ENCODE measurements at places on chromosomes 5 and 9.

- DNase-seq: no peak
Measured at GRCh38 chr5:177432143-177432838, 5.8 kb downstream of the GRK6 start.

DNA sequence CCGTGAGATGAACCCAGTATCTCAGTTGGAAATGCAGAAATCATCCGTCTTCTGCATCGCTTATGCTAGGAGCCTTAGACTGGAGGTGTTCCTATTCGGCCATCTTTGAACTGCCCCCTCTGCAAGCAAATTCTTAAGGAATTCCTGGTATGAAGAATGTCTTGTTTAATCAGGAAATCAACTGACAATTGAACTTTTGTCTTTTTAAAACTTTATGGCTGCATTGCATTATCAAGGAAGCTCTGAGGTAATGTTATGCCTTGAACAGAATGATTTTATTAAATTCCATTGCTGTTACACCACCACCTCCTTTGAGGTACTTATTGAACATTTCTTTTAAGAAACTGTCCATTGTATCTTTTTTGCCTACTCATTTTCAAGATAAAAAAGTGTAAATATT lies 1915.7 kb upstream of the CDH9 start:
- no peak for DNase-seq

- DNase-seq: no peak
Measured at GRCh38 chr5:77841616-77842015, 65.5 kb upstream of the TBCA start.

- no peak for DNase-seq
Measured at GRCh38 chr9:90787771-90788460, 13.7 kb upstream of the SYK start.

DNA sequence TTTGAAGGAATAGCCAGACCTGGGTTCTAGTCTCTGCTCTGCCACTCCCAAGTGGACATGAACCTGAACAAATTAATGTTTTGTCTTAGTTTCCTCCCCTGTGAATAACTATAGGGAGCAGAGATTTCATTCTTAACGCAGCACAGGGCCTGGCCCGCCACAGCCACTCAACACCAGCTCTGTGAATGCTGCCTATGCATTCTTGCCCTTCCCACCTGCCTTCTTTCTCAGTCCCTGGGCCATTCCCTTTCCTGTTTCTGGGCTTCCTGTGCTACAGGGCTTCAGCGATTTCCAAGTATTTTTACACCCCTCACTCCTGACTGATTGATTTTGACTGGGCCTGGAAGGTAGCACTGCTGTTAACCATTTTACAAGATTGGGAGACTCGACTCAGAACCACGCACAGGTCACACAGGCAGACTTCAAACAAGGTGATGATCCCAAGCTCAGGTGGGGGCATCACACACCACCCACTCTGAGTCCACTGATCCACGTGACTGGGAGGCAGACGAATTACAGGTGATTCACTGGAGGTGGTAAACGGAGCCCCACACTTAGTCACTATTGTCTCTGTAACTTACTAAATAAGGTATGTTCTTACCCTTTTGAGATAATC lies 21.4 kb downstream of the PTPN3 start:
- no peak for DNase-seq

- DNase-seq: no peak
Measured at GRCh38 chr9:84513473-84513872, 156.1 kb upstream of the NTRK2 start.

DNA sequence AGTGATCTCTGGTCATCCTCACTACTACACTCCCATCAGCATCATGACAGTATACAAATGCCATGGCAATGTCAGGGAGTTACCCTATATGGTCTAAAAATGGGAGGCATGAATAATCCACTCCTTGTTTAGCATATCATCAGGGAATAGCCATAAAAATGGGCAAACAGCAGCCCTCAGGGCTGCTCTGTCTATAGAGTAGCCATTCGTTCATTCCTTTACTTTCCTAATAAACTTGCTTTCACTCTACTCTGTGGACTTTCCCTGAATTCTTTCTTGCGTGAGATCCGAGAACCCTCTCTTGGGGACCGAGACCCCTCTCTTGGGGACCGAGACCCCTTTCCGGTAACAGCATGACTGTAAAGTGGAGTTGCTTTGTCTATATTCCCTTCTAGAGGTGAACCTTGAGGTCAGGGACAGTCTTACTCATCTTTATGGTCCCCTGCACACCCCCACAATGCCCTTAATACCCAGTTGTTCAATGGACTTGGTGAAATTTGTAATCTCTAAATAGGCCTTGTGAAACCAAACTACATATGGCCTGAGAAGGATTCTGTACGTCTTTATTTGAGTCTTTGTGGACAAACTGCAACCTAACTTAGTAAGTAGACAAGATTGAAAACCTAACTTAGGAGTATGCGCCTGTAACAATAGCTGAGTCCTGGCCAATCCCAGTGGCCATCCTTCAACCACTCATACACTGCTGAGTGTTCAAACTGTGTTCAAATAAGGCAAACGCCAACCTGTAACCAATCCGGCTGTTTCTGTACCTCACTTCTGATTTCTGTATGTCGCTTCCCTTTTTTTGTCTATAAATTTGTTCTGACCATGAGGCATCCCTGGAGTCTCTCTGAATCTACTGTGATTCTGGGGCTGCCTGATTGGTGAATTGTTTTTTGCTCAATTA lies 32.3 kb upstream of the UBTD2 start:
- DNase-seq: no peak

DNA sequence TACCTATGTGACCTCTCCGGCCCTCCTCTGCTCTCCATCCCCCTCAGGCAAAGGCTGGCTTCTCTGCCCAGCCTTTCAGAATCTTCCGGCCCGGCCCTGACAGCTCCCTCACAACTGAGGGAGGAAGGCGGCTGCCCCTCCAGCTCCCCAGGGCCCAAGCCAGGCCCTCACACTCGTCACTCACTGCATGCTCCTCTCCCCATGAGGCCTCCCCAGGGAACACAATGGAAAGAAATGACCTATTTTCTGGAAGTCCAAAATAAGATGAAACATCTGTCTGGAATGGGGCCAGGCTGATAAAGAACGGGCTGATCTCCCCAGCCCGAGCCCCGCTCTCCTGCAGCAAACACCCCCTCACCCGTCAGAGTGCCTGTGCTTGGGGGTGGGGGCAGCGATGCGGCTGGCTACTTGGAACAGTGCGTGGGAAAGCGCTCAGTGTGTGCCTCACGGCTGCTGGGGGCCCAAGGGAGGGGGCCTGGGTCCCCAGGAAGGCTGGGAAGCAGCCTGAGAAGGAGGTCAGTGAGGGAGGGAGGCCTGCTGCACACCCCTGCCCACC lies 11.3 kb downstream of the PDGFRB start:
- no peak for DNase-seq

GRCh38 chr5:27810458-27810857 lies 772.1 kb upstream of the CDH9 start:
- no peak for DNase-seq

- no peak for DNase-seq
Measured at GRCh38 chr9:99713838-99714306, 107.8 kb upstream of the NR4A3 start.

DNA sequence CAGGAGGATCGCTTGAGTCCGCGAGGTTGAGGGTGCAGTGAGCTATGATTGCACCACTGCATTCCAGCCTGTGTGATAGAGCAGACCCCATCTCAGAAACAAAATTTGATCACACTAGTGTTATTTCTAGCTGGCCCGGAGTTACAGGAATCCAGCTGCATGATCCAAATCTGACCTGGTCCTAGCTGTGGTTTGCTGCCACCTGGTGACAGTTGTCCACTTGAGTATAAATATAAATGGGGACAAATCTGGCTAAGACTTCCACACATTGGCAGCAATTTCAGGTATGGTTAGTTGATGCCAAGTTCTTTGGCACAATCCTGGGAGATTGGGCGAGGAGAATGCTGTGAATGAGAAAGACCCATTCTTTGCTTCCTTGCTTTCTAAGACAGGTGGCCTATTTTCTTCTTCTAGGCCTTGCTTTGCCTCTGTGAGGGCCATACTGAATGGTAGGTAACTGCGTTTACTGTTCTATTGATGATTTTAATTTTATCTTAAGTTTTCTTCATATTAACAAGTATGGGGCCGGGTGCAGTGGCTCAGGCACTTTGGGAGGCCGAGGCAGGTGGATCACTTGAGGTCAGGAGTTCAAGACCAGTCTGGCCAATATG lies 35.4 kb downstream of the UBE2R2 start:
- no peak for DNase-seq

DNA sequence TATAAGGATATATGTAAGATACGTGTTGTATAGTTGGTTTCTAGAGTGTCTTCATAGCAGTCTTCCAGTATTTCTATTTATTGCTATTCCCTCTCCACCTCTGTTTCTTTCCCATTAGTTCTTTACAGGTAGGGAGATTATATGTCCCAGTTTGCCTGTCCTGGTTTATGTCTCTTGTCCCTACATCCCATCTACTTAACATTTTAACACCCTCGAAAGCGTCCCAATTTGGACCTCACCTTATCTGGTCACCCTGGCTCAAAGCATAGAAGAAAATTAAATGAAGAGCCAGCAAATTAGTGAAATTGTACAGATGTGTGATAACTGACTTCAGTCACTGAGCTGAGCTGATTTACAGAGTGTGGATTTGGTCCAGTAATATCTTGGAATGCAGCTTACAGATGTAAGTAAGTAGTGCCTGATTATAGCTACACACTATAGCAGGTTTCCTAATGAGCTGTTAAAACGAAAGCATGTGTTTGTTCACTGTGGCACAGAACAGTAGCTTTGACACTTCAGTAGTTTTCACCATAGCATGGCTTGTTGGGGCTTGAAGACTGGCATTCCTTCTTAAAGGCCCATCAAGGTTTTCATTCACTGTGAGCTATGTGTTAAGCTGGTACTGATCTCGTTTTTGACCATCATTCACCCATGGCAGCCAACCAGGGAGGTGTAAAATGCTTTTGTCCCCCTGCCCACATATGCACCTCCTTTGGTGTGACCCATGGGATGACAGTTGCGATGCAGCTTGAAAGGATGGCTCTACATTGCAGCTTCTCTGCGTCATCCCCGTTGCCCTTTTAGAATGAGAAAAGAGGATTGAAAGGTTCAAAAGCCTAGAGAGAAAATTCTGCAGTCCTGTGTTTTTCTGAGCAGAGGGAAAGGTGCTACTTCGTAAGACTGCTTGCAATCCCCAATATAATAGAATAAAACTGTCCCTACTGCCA lies 192.1 kb upstream of the DMRT1 start:
- no peak for DNase-seq

- DNase-seq: no peak
Measured at GRCh38 chr9:73573235-73573634, 421.6 kb downstream of the ANXA1 start.

GRCh38 chr5:32583582-32584232 lies 1.6 kb upstream of the SUB1 start:
- DNase-seq: no peak

- DNase-seq: no peak
Measured at GRCh38 chr5:135065306-135066265, 31.6 kb upstream of the PITX1 start.

DNA sequence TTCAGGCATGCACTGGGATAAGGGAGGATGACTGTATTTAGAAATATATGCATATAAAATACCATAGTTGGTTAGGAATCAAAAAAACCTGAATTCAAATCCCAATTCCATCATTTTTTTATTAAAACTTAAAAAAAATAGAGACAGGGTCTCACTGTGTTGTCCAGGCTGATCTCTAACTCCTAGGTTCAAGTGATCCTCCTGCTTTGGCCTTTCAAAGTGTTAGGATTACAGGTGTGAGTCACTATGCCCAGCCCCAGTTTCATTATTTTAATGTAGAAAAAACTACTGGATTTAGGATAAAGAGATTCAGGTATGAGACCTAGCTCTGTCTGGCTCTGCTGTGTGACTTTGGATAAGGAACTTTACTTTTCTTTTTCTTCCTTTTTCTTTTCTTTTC lies 3.3 kb upstream of the LARP1 start:
- DNase-seq: no peak

GRCh38 chr5:425714-426113 lies 17.3 kb upstream of the EXOC3 start:
- no peak for DNase-seq

GRCh38 chr5:135076051-135076491 lies 42.0 kb upstream of the PITX1 start:
- DNase-seq: no peak

GRCh38 chr5:102794677-102795331 lies 39.7 kb downstream of the PAM start:
- DNase-seq: no peak

- no peak for DNase-seq
Measured at GRCh38 chr5:10611290-10611689, 47.4 kb downstream of the ANKRD33B start.

DNA sequence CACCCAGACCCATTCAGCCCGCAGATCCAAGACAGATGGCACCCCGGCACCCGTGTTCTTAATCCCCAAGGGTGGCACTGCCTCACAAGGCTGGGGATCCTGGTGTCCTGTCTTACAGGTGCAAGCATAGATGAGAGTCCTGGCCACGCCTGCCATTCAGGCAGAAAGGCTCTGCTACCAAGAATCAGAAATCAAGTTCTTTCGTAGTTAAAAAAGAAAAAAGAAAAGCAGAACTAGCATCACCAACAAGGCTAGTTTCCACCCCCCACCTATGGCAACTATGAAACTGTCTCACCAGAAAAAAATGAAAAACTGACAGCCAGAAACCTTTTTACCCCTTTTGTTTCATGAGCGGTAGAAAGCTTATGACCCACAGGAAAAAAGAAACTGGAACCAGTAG lies 170.4 kb downstream of the SYK start:
- DNase-seq: no peak

- peak; percentile 8 for DNase-seq
Measured at GRCh38 chr5:94469894-94470329, 148.5 kb downstream of the KIAA0825 start.

DNA sequence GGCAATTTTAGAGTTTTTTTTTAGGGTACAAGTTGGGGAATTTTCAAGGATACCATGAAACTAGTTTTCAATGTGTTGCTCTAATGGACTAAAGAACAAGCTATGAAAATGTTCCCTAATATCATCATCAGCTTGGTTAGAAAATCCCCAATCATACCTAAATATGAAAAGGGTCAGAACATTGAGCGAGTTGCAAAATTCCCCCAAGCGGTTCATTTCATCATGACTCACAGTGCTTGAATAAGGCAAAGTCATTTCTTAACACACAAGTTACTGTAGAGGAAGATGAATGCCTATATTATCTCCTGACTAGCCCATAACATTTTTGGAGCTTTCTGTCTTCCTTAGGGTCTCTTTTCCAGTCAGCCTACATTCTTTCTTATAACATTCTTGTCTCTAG lies 62.7 kb downstream of the ST8SIA4 start:
- DNase-seq: no peak

GRCh38 chr5:80798633-80799032 lies 143.8 kb upstream of the DHFR start:
- no peak for DNase-seq

- DNase-seq: no peak
Measured at GRCh38 chr5:115556276-115556675, 11.7 kb upstream of the FEM1C start.
